AG08396 (cell line): ENCODE measurements at places on chromosomes 6 and 20.

DNA sequence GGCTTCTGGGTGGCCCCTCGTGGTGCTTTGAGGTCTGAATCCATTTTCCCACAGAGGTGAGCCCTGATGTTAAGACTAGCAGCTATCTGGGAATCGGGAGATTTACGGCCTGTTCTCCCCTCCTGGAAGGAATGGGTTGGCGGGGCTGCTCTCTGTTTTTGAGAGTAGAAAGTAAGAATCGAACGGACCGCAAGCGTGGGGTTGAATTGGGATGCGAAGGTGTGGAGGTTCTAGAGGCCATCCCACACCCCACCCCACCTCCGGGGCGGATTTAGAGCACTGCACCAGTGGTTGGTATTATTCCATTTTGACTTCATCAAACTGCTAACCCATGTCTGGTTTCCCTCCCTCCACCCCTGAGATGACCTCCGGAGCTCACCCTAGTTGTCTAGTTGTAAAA lies 11.5 kb downstream of the PYGB start:
- no peak for DNase-seq

DNA sequence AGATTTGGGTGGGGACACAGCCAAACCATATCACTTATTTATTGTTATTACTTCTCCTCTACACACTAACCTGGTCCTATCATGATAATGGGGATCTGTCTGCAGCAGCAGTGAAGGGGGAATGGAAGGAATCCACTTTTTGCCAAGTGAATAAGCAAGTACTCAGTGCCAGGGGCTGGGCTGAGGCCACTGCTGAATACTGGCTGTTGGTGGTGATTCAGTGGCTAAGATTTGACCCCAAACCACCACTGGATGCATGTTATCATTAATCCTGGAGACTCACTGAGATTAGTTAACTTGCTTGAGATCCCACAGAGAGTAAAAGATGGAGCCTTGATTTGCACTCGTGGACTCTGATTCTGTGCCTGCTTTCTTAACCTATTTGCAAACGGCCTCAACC lies 127.7 kb downstream of the TSHZ2 start:
- DNase-seq = no peak

- DNase-seq = no peak
These were observed 879 bp downstream of the MUC22 start for GRCh38 chr6:31011153-31011552.

- DNase-seq = no peak
These were observed 42.4 kb downstream of the TMEM242 start for GRCh38 chr6:157280947-157281346.

GRCh38 chr6:86215323-86215722 lies 572.6 kb upstream of the SYNCRIP start:
- no peak for DNase-seq

- DNase-seq = no peak
These were observed 53.0 kb upstream of the MLIP start for GRCh38 chr6:54058236-54058635.

DNA sequence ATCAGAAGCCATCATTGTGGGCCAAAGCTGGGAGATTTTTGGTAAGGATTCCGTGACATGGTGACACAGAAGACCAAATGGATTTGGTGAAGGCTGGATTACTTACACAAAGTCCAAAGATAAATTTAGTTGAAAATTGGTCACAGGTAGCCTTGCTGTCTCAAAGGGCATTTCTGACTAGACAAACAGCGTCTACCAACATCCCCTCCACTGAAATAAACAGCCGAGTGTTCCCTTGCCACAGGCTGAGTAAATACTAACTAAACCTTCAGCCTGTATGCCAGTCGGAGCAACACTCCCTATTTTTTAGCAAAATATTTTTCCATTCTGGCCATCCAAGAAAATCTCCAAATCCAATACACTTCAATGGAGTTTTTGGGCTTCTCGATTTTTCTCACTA lies 279.9 kb upstream of the CITED2 start:
- DNase-seq = no peak

GRCh38 chr6:56951049-56951831 lies 3.7 kb upstream of the BEND6 start:
- DNase-seq = no peak

- DNase-seq = no peak
These were observed 78.1 kb downstream of the PRSS35 start for GRCh38 chr6:83590416-83590815.

- DNase-seq = no peak
These were observed 17.8 kb upstream of the SLC32A1 start for GRCh38 chr20:38706509-38706908.

DNA sequence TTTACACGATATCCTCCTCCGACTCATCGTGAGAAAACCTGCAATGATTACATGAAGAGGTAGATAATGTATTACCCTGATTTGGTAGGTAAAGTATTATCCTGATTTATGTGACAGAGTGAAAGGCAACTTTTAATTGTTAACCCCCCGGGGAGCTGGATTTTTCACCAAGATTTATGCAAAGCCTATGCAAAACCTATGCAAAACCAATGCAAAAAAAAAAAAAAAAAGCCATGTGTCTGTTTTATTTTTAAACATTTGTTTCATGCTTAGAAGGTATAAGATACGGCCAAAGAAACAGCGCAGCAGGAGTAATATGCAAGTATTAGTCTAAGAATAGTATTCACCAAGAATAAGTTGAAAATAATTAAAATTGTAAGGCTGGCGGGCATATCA lies 109.9 kb downstream of the IPCEF1 start:
- DNase-seq = no peak

GRCh38 chr20:2707353-2708072 lies 14.9 kb downstream of the EBF4 start:
- DNase-seq = no peak
